Activated CD4-positive, alpha-beta T cell treated with anti-CD3 and anti-CD28 coated beads, Interleukin-2, amount 50 U/mL, for 4 hours (primary cell): ENCODE measurements at places on chromosomes 2 and 18.

GRCh38 chr2:165064743-165065142 lies 109.4 kb upstream of the SLC38A11 start:
- no peak for DNase-seq

GRCh38 chr2:236121546-236121945 lies 46.6 kb downstream of the GBX2 start:
- DNase-seq, result no peak

GRCh38 chr2:188338463-188338862 lies 46.8 kb downstream of the GULP1 start:
- DNase-seq, result no peak

- DNase-seq, result no peak
Observed at GRCh38 chr18:27214831-27215230, 29.7 kb upstream of the CHST9 start.

- no peak for DNase-seq
Observed at GRCh38 chr18:43605224-43605623, 327.9 kb upstream of the SYT4 start.

DNA sequence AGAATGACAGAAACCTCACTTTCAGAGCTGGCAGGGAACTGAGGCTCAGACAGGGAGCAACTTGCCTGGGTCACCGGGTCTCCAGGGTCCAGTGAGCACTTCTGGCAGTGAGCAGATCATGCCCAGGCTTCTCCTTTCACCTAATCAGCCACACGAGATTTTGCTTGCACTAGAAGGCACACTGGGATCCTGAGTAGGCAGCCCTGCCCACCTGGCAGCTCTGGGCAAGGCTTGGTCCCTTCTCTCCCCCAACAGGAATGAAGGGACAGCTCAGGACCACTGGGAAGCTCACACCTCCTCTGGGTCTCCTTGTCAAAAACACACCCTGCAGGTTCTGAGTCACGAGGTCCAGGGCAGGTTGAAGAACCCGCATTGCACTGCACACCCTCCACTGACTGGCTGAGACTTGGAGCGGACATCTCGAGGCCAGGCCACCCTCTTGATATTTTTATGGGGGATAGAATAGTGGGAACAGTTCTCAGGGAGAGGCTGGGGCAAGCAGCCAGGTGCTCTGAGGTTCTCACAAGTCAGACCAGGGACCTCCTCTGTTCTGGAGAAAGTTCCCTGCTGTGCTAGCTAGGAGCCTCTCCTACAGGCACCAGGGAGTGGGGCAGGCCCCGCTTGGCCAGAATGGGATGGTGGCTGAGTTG lies 5.7 kb downstream of the MAL start:
- no peak for DNase-seq

GRCh38 chr2:169452080-169452479 lies 27.2 kb upstream of the BBS5 start:
- no peak for DNase-seq

GRCh38 chr2:44981714-44982108 lies 27.5 kb downstream of the SIX2 start:
- DNase-seq, result peak; percentile 59

- DNase-seq, result no peak
Observed at GRCh38 chr2:88085099-88085498, 17.5 kb downstream of the SMYD1 start.

- DNase-seq, result no peak
Observed at GRCh38 chr2:85717308-85718008, 23.3 kb downstream of the GNLY start.

GRCh38 chr2:46983065-46983801 lies 67.6 kb upstream of the MCFD2 start:
- DNase-seq, result no peak

- no peak for DNase-seq
Observed at GRCh38 chr2:234038076-234038802, 12.3 kb upstream of the SPP2 start.

DNA sequence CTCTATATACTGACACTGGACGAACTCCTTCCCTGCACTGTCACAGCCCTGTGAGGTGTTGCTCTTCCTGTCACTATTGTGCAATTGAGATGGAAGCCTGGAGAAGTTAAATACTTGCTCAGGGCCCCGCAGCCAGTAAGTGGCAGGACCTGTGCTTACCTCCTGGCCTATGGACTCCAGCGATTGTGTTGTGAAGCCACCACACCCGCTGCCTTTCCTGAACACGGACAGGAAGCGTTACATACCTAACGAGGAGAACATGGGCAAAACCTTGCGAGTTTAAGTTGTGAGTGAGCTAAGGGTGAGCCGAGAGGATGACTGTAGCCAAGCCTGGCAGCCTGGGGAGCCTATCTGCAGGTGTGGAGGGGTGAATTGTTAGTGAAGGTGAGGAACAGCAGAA lies 26.1 kb downstream of the RAB31 start:
- no peak for DNase-seq

GRCh38 chr2:232292395-232293154 lies 86.0 kb upstream of the ALPP start:
- peak; percentile 25 for DNase-seq

- DNase-seq, result no peak
Observed at GRCh38 chr2:144470816-144471215, 49.1 kb downstream of the ZEB2 start.

DNA sequence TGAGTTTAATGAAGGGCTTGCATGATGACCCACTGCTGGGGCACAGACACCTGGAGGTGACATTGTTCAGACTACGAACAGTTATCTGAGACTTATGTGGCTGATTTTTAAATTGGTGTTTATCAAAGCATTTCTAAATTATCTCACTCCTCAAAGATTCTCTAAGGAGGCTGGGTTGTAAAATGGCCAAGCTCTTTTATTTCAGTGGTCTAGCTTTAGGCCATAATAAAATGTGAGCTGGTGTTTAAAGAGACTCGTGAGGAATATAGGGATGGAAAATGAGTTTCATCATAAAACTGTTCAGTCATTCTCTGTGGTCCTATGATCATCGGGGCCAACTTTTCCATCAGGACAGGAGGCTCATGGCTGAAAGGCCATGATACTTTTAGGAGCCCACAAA lies 93.4 kb downstream of the SPP2 start:
- DNase-seq, result no peak

- no peak for DNase-seq
Observed at GRCh38 chr2:12741380-12741779, 24.6 kb downstream of the TRIB2 start.

DNA sequence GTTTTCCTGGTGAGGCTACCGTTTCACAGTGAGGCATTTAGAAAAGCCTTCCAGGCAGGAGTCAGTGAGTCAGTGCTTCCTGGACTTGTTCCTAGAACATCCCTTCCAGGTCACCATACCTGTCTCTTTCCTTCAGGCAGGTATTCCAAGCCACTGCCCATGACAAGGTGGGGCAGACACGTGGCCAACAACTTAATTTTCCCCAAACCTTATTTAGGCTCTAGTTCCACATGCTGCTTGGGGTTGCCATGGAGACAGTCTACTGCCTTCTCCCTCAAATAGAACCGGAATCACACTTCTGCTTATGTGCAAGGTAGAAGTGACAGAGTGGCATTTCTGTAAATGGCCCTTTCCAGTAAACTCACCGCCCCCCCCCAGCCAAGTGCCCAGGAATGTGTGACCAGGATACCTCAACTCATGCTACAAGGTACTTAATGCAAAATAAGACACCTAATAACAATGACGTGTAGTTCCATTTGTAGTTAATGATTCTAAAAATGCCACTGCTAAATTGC lies 258.3 kb downstream of the PRKCE start:
- no peak for DNase-seq

DNA sequence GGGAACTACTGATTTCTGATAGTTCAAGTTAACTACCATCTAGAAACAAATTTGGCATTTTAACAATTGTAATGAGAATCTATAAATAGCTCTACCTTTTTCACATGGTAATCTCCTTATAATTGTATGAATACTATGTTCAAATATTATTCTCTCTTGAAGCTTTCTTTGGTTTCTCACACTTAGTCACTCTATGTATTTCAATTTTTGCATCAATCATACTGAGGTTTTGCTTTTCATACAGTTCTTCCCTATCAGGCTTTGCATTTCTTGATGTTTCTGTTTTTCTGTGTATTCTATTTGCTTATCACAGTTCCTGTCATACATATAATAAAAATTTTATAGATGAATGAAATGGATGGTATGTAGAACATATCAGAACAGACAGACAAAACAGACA lies 16.0 kb downstream of the VPS54 start:
- no peak for DNase-seq

GRCh38 chr2:182240862-182241371 lies 185.9 kb downstream of the PDE1A start:
- peak; percentile 1 for DNase-seq

DNA sequence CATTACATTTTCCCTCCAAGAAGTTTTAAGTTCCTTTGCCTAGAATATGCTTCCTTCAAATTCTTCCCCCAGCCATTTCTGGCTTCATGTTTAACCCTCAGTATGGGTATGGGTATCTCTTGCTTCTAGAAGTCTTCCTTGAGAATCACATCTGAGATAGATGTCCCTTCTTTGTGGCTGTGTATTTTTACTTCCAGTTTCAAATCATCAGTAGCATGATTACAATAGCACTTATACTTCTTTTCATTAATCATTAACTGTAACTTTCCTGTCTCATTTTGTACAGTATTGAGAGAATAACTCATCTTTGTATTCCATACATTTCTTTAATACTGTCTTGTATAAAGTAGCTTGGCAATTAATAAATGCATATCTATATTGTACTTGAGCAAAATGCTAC lies 17.3 kb upstream of the PDE1A start:
- no peak for DNase-seq

- DNase-seq, result no peak
Observed at GRCh38 chr2:185970148-185970852, 231.7 kb downstream of the FSIP2 start.

DNA sequence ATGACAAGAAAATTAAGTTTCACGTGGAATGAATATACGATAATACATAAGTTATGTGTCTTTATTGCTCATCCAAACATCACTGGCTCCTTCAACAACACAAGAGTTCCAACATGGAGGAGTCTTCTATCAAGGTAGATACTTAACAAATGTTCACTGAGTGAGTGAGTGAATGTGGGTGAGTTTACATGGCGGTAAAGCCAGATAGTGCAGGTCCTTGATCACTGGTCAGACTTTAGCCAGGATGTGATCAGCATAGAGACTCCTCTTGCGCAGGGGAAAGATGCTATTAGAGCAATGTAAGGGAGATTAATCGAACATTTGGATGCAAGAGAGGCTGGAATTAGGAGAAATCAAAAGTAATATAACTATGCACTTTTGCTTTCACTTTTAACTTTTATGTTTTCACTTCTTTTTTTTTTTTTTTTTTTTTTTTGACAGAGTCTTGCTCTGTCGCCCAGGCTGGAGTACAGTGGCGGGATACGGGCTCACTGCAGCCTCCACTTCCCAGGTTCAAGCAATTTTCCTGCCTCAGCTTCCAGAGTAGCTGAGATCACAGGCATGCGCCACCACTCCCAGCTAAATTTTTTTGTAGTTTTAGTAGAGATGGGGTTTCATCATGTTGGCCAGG lies 249.0 kb upstream of the ID2 start:
- DNase-seq, result no peak

DNA sequence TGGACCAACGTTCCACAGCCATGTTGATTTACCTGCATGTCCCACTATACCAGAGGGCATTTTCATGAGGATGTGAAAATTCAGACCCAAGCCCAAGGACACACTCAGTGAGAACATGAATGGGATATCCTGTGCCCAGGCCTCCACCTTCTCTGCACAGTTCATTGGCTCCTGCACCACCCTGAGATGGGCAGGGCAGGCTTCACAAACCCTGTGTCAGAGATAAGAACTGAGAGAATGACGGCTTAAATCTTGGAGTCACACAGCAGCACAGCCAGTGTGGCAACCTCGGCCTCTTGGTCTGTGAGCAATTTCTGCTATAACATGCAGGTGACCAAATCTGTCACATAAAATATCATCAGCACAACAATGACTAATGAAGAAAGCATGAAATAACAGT lies 71.9 kb downstream of the UXS1 start:
- DNase-seq, result no peak

DNA sequence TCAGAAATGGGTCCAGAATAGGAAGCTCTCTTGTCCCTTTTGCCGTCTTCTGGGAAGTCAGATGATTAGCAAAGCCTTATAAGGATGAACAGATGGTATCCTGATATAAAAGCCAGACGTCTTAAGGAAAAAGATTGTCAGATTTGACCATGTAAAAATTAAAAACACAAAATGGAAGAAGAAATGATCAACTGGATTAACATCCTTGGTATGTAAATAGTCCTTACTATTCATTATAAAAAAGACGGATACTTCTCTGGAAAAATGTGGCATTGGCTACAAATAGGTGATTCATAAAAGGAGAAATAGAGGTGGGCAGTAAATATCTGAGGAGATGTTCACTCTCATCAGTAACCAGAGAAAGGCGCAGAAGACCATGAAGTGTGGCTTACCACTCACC lies 33.7 kb upstream of the SCLY start:
- no peak for DNase-seq

GRCh38 chr2:137892739-137893138 lies 71.5 kb upstream of the HNMT start:
- DNase-seq, result no peak

- DNase-seq, result no peak
Observed at GRCh38 chr2:221353201-221353600, 218.9 kb downstream of the EPHA4 start.

- no peak for DNase-seq
Observed at GRCh38 chr2:49210191-49210590, 55.9 kb upstream of the FSHR start.

GRCh38 chr2:99854236-99854852 lies 288.0 kb downstream of the AFF3 start:
- no peak for DNase-seq

DNA sequence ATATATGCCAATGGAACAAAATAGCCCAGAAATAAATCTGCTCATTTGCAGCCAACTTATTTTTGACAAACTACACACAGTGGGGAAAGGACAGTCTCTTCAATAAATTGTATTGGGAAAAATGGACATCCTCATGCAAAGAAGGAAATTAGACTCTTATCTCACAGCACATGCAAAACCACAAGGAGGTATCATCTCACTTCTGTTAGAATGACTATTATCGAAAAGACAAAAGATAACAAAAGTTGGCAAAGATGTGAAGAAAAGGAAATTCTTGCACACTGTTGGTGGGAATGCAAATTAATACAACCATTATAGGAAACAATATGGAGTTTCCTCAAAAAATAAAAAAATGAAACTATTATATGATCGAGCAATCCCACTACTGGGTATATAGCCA lies 16.3 kb upstream of the WDR75 start:
- no peak for DNase-seq

GRCh38 chr18:74518456-74519295 lies 15.6 kb upstream of the CNDP1 start:
- no peak for DNase-seq
